Fibroblast of mammary gland (primary cell): ENCODE measurements at places on chromosomes 3 and 15.

DNA sequence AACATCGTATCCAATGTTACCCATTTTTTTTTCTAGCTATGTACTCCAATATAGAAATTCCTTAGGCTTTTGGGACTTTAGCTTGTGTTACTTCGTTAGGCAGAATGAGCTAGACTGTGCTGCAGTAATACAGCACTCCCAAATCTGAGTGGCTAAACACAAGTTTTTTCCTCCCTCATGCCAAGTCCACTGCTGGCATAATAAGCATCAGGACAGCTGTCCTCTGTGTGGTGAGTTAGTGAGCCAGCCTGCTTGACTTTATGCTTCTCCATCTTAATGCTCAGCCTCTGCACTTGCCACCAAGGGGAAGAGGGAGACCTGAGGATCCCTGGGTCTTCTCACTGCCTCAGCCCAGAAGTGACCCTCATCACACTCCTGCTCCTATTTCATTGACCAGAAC, 18.2 kb upstream of the ACOX2 start:
- no peak for DNase-seq

- peak; percentile 85 for DNase-seq
Observed at GRCh38 chr3:31043184-31043819, 148.8 kb upstream of the GADL1 start.

- no peak for DNase-seq
Observed at GRCh38 chr3:25493246-25493645, 65.2 kb downstream of the RARB start.

DNA sequence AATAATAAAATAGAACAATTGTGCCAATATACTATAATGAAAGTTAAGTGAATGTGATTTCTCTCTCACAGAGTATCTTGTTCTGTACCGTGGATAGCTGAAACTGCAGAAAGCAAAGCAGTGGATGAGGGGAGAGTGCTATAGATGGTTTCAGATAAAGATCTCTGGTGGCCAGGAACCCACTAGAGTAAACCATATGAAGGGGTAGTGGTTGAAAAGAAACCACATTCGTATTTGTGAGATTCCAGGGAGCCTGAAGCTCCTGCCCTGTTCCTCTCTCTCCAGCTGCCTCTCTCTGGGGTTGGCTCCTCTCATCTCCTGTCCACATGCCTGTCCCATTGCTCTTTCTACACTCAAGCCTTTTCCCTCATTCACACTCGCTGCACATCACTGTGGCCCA, 8.9 kb downstream of the ABHD17C start:
- DNase-seq, result no peak

DNA sequence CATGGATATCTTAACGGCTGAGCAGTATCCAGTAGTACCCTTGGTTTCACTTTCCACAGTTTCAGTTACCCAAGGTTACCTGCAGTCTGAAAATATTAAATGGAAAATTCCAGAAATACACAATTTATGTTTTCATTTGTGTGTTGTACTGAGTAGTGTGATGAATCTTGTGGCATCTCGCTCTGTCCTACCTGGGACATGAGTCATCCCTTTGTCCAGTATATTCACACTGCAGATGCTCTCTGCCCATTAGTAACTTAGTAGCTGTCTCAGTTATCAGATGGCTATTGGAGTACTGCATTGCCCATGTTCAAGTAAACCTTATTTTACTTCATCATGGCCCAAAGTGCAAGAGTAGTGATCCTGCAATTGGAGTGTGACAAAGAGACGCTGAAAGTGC, 26.1 kb downstream of the GASK1A start:
- DNase-seq, result no peak

GRCh38 chr3:170077361-170077760, 39.6 kb downstream of the GPR160 start:
- no peak for DNase-seq

GRCh38 chr15:52010633-52011595, 8.1 kb upstream of the MAPK6 start:
- peak; percentile 97 for DNase-seq

DNA sequence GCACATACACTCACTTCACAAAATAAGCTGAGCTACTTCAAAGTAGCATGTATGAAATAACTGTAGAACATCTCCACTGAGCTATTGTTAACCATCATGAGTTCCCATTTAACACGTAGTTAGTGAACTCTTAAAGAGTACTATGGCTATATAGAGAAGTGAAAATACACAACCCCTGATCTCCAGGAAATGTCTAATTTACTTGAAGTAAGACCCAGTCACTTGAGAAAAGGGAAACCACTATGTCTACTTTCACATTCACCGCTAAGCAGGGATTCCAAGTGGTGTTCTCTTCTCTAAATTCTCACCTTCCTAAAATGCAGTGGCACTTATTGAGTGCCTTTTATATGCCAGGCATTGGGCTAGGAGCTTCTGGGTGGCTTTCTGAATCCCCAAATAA, 35.0 kb upstream of the COLQ start:
- no peak for DNase-seq
